ENCODE measurements at places on chromosomes 11 and 22. TPM values are rescaled to one million over a fixed set of nuclear protein-coding genes. Genes with fewer than 3 reads are reported as not detected.

GRCh38 chr11:96744697-96745096 is 354.9 kb downstream of the JRKL start:
- no peak overlapping the region for H3K27ac ChIP-seq
- no peaks in the 10 kb centered on the region for H3K36me3 ChIP-seq
- no peaks in the 10 kb centered on the region for H3K4me1 ChIP-seq
- no peak for DNase-seq
- no peaks in the 10 kb centered on the region for H3K27me3 ChIP-seq
- no peak overlapping the region for H3K4me3 ChIP-seq

CASP1 gene
- total RNA-seq, result 18.8 TPM

- H3K36me3 ChIP-seq, result peaks cover 32% of the 10 kb centered on the region
- no peak for DNase-seq
- no peak overlapping the region for H3K27ac ChIP-seq
- no peak overlapping the region for H3K4me3 ChIP-seq
- no peaks in the 10 kb centered on the region for H3K27me3 ChIP-seq
Measured at GRCh38 chr11:118370774-118371173, 11.4 kb downstream of the UBE4A start.

- no peaks in the 10 kb centered on the region for H3K27me3 ChIP-seq
Measured at GRCh38 chr11:128835741-128836430, 31.2 kb downstream of the KCNJ1 start.

GRCh38 chr11:67571443-67571842 is 12.2 kb upstream of the GSTP1 start:
- DNase-seq, result no peak
- H3K27ac ChIP-seq, result no peak overlapping the region
- no peaks in the 10 kb centered on the region for H3K36me3 ChIP-seq
- no peak overlapping the region for H3K4me3 ChIP-seq

- H3K27me3 ChIP-seq, result no peaks in the 10 kb centered on the region
- no peak overlapping the region for H3K27ac ChIP-seq
Measured at GRCh38 chr11:89205378-89205777, 27.7 kb downstream of the TYR start.

DNA sequence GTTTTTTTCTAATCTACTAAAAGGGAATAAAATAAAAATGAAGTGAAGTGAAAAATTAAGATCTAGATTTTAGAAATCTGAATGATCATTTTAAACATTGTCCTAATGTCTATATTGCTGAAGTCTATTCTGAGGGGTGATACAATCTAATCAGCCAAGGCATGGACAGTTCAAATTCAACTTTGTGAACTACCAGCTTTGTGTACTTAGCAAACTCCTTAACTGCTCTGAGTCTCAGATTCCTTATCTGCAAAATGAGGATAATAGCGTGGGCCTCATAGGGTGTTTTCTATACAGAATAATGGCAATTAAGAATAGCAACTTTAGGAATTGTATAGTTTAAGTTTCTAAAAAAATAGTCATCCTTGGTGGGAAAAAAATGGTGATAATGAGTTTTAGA is 31.4 kb downstream of the FAR1 start:
- no peak overlapping the region for H3K27ac ChIP-seq
- H3K4me1 ChIP-seq, result no peaks in the 10 kb centered on the region
- H3K4me3 ChIP-seq, result no peak overlapping the region
- H3K36me3 ChIP-seq, result no peaks in the 10 kb centered on the region
- no peaks in the 10 kb centered on the region for H3K27me3 ChIP-seq
- DNase-seq, result no peak

IL10RA gene
- total RNA-seq, result 18.3 TPM

GRCh38 chr11:18332302-18332701 is 9.9 kb downstream of the GTF2H1 start:
- H3K4me3 ChIP-seq, result no peak overlapping the region
- no peaks in the 10 kb centered on the region for H3K27me3 ChIP-seq
- DNase-seq, result no peak
- H3K36me3 ChIP-seq, result peaks cover 3% of the 10 kb centered on the region

DNA sequence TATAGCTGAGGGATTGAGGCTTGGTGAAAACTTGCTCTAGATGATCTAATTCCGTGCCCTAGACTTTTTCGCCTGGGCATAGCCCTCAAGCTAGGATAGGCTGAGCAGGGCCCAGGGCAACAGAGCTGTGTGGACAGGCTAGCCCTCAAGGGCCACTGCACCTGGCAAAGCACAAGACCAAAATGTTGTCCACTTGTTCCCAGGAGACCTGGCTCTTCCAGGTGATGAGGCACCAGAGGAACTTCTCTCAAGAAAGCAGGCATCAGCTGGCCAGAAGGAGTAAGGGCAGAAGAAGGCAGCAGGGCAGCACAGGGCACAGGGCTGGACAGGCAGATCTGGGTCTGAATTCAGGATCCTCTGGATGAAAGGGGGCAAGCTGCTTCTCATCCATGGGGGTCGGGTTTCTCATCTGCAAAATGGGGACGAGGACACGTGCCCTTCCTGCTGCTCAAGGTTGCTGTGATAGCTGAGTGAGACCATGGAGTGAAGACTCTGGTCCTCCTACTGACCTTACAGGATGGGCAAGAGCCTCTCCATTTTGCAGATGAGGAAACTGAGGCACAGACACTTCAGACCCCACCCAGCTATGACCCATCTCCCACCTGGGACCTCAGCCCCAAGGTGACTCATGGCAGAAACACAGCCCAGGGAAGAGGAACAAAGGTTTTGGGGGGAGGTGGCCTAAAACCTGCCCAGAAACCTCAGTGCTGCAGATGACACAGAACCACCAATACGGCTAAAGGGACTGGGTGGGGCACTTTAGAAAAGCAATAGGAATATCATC is 42.2 kb upstream of the PRDM11 start:
- H3K4me3 ChIP-seq, result no peak overlapping the region
- no peaks in the 10 kb centered on the region for H3K4me1 ChIP-seq
- no peak for DNase-seq

DNA sequence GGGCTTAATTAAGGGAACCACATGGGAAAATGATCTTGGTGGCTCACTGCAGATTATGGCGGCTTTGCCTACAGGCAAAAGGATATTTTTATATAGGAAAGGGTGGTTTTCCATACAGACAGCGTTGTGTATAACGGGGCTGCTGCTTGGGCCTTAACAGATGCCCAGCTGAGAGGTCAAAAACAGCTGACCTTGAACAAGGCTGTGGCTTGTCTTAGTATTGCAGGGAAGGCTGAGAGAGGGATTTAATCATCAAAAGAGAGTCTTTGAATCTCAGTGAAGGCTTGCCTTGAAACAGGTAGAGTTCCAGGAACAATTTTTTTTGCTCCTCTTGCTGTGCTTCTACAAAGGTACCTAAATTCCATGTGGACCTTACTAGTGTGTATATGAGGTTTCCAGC is 301.6 kb upstream of the C11orf87 start:
- no peak overlapping the region for H3K27ac ChIP-seq
- H3K4me1 ChIP-seq, result no peaks in the 10 kb centered on the region
- H3K4me3 ChIP-seq, result no peak overlapping the region
- H3K36me3 ChIP-seq, result no peaks in the 10 kb centered on the region
- no peak for DNase-seq

CHRM4 gene
- total RNA-seq, result not detected

DNA sequence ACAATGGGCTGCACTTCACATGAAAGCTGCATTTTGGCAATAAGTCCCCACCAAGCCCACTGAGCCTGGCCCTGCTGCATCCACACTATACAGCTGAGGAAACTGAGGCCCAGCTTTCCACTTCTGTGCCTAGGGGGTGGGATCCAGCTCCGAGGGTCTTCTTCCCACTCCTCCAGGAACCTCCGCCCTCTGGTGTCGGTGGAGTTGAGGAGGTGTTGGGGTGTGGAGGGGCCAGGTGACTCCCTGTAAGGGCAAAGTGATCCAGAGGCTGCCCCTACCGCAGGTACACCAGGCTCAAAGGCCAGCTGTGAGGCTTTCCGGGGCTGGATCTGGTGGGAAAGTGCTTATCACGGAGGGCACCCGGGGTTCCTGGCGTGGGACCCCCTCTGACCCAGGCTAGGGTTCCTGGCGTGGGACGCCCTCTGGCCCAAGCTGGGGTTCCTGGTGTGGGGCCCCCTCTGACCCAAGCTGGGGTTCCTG is 125.0 kb downstream of the KCNQ1 start:
- no peaks in the 10 kb centered on the region for H3K4me1 ChIP-seq
- peak; percentile 62 for DNase-seq
- no peak overlapping the region for H3K27ac ChIP-seq
- no peaks in the 10 kb centered on the region for H3K27me3 ChIP-seq
- no peaks in the 10 kb centered on the region for H3K36me3 ChIP-seq

- H3K27ac ChIP-seq, result no peak overlapping the region
- no peaks in the 10 kb centered on the region for H3K4me1 ChIP-seq
- H3K27me3 ChIP-seq, result no peaks in the 10 kb centered on the region
- no peaks in the 10 kb centered on the region for H3K36me3 ChIP-seq
- no peak for DNase-seq
Measured at GRCh38 chr11:75677909-75678308, 9.1 kb upstream of the MAP6 start.

GRCh38 chr11:108558222-108558621 is 35.3 kb downstream of the EXPH5 start:
- H3K4me1 ChIP-seq, result peaks cover 6% of the 10 kb centered on the region
- no peak overlapping the region for H3K27ac ChIP-seq
- H3K36me3 ChIP-seq, result no peaks in the 10 kb centered on the region
- no peak overlapping the region for H3K4me3 ChIP-seq
- no peaks in the 10 kb centered on the region for H3K27me3 ChIP-seq
- no peak for DNase-seq

DNA sequence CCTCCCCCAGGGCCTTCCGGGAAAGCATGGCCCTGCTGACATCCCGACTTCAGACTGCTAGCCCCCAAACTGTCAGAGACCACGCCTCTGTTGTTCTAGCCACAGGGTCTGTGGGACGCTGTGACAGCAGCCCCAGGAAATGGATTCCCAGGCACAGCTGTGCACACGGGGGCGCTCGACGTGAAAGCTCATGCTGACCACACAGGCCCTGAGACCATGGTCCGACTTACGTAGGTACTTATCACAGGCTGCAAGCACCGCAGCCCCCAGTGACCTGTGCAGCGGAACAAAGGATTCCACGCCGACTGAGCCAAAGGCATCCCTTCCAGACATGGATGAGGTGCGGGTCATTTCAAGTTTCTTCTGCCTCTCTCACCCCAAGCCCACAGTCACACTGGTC is 150.6 kb downstream of the CTTN start:
- no peak overlapping the region for H3K4me3 ChIP-seq
- peak; percentile 21 for DNase-seq
- H3K27me3 ChIP-seq, result no peaks in the 10 kb centered on the region

DNA sequence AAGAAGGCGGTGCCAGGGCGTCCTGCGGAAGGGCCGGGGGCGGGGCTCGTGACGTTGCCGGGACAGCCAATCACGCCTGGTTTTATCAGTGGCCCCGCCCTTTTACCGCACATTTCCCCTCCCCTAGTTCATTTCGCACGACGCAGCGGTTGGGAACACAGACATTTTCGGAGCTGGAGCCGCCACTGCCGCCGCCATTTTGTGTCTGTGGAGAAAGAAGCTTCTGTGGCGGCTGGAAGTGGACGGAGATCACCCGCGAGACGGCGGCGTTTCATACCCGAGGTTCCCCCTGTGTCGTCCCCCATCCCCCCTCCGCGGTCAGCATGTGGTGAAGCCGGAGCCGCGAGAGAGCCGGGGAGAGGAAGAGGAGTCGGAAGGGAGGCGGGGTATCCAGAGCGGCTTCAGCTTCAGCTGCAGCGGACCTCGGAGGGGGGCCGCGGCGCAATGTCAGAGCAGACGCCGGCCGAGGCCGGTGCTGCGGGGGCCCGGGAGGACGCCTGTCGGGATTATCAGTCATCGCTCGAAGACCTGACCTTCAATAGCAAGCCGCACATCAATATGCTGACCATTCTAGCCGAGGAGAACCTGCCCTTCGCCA is at the start of gene PCF11:
Gene PCF11, plus strand, starts transcription at position 136 of the 598 bp plus-strand sequence. Its CDS starts 309 bp downstream, at position 445.
- H3K36me3 ChIP-seq, result no peaks in the 10 kb centered on the region
- DNase-seq, result no peak
- H3K27ac ChIP-seq, result peak within 1 kb of the TSS; percentile 84
- H3K27me3 ChIP-seq, result no peaks in the 10 kb centered on the region

HBB gene
- total RNA-seq, result 649 TPM

PGM2L1 gene
- 13.5 TPM for total RNA-seq

DNA sequence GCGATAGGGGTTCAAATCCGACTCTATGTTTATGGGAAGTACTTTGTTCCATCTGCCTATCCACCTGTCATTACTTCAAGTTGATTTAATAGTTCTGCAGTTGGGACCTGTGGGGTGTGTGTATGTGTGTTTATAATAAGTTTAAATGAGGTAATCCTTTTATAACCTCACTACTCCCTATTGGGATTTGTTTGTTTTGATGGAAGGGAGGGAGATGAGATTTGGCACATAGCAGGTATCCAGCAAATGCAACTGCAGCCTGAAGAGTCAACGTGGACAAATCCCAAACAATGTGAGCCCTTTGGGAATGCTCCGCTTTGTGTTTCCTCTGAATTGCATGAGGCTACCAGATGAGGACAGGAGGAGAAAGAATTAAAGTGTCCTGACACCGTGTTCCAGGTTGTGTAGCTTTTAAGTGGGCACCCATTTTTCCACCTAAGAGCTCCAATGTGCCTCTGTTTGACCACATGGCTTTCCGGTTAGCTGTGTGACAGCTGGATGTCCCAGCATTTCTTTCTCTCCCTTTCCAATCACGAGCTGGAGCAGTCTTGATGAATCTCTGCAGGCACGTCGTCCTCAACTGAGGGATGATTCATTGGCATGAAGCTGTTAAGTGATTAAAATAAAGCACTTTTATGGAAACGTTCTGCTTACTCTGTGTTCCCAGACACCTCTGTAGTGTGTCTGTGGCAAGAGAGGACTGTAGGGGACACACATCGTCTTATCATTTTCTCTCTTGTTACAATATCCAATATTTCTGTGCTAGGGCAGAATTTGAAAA is 610.7 kb downstream of the NTM start:
- no peaks in the 10 kb centered on the region for H3K36me3 ChIP-seq
- no peak overlapping the region for H3K4me3 ChIP-seq
- H3K27me3 ChIP-seq, result no peaks in the 10 kb centered on the region
- H3K27ac ChIP-seq, result no peak overlapping the region
- no peak for DNase-seq

- H3K27me3 ChIP-seq, result no peaks in the 10 kb centered on the region
- peak; percentile 52 for DNase-seq
- H3K27ac ChIP-seq, result no peak overlapping the region
- H3K36me3 ChIP-seq, result no peaks in the 10 kb centered on the region
- no peak overlapping the region for H3K4me3 ChIP-seq
Measured at GRCh38 chr11:36564376-36565030, 3.3 kb upstream of the RAG1 start.

DNA sequence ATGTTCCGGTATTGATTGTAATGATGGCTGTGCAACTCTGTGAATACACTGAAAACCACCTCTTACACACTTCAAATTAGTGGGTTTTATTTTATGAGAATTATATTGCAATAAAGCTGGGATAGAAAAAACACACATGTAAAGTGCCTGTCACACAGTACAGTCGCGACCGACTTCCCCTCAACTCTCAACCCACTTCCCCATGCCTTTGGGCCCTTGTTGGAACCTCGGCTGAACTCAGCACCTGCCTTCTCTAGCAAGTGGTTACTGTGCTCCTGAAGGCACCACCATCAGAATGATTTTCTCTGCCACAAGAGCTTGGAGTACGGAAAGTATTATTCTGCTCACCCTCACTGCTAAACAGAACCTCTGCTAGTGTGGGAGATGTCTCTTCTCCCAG is 13.5 kb downstream of the KCNJ1 start:
- H3K4me1 ChIP-seq, result no peaks in the 10 kb centered on the region
- H3K36me3 ChIP-seq, result no peaks in the 10 kb centered on the region
- H3K27ac ChIP-seq, result no peak overlapping the region
- H3K4me3 ChIP-seq, result no peak overlapping the region
- no peaks in the 10 kb centered on the region for H3K27me3 ChIP-seq

- peak; percentile 26 for DNase-seq
- no peak overlapping the region for H3K27ac ChIP-seq
- H3K4me3 ChIP-seq, result no peak overlapping the region
- no peaks in the 10 kb centered on the region for H3K4me1 ChIP-seq
- H3K36me3 ChIP-seq, result no peaks in the 10 kb centered on the region
Measured at GRCh38 chr11:2537896-2538724, 93.3 kb downstream of the KCNQ1 start.
